Muscle of leg (tissue), 16 donors: ENCODE measurements at places on chromosomes 13 and 19. TPM values are rescaled to one million over a fixed set of nuclear protein-coding genes. Genes with fewer than 3 reads are reported as not detected.
A peak's percentile ranks its signal among the peaks of the same experiment; 100 is the strongest.

- DNase-seq: no peak
These were observed 140.4 kb downstream of the COL4A1 start for GRCh38 chr13:110166598-110166997.

DNA sequence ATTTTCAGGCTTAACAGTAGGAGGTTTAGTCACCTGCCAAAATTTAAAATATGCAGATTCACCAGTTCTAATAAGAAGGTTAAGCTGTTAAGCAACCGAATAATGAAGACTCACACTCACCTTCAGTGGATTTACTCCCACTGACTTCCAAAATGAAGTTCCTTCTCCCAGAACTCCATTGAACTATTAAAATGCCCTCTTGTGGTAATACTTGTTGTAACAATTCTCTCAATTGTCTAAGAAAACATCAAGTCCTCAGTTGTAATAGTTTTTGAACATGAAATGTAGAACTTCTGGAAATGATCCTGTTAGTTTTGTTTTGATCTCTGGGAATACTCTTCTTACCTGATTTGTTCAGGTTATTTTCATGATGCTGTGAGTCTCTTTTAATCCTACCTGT, 522.0 kb upstream of the ATXN8OS start:
- DNase-seq: no peak

- peak; percentile 69 for DNase-seq
These were observed 221.7 kb downstream of the KCNRG start for GRCh38 chr13:50236898-50237318.

Gene SH3GL1
- 69.8 TPM for polyA plus RNA-seq

Gene TTC9B
- not detected for polyA plus RNA-seq
